ENCODE measurements at places on chromosomes 3 and 15.

- DNase-seq, result no peak
Observed at GRCh38 chr3:182244222-182244971, 532.7 kb downstream of the SOX2 start.

DNA sequence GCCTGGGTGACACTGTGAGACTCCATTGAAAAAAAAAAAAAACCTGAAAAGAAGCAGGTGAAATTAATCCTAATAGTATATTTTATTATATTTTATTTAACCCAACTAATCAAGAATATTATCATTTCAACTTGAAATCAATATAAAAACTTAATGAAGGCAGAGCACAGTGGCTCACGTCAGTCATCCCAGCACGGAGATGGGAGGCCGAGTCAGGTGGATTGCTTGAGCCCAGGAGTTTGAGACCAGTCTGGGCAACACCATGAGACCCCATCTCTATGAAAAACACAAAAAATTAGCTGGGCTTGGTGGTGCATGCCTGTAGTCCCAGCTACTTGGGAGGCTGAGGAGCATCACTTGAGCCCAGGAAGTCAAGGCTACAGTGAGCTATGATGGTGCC lies 33.3 kb upstream of the SLC41A3 start:
- no peak for DNase-seq

DNA sequence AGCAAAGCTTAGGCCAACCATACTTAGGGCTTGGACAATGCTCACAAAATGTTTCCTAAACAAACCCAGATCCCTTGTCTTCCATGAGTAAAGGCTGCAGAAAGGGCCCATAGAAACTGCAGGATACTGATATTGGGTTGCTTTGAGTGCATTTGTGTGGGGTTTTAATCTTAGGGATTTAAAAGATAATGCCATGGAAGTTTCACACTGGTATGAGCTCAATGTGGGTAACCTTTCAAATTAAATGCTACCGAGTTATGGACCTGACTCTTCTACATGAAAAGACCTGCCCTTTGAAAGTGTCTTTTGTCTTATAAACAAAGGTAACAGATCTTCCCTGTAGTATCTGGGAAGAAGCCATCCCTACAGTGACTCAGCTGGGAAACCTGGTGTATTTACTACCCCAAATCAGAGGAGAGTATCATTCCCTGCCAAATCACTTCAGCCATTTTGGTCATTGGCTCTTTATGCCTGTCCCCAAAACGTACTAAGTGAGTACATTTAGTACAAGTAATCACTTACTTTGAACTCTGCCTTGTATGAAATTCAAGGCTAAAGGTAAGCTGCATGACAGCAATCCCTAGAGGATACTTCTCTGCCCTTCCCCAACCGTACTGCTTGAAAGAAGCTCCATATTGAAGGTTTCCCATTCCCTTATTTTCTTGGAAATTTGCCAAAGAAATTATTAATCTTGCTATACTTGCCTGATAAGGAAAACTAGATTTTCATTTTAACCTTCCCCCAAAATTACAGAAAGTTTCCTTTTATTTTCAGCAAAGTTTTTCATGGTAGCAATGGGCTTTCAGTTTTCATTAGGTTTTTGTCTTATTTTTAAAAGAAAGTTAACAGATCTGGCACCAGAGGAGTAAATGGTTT lies 7.2 kb downstream of the TM4SF1 start:
- no peak for DNase-seq

DNA sequence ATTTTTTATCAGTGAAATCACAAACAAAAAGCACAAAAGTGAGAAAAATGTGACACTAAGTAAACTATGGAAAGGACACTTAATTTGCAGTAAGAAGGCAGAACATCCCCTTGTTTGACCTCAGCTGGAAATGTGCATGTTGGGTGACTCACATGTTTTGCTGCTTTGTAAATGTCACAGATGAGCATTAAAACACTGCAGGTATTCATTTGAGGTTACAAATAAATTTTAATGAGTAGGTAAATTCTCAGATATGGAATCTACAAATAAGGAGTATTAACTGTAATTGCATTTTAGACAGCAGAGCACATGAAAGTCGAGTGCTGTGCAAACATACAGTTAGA lies 20.3 kb downstream of the CHMP2B start:
- DNase-seq, result no peak

- no peak for DNase-seq
Observed at GRCh38 chr15:29252234-29252633, 17.4 kb downstream of the NSMCE3 start.

- DNase-seq, result no peak
Observed at GRCh38 chr3:129435367-129435766, 4.4 kb downstream of the MBD4 start.

- no peak for DNase-seq
Observed at GRCh38 chr3:21425715-21426114, 325.3 kb downstream of the ZNF385D start.

GRCh38 chr3:158169091-158169491 lies 59.2 kb downstream of the RSRC1 start:
- DNase-seq, result no peak

All from HFF-Myc (cell line).